PC-3 (cell line): ENCODE measurements at places on chromosomes 11 and 22. TPM values are rescaled to one million over a fixed set of nuclear protein-coding genes. Genes with fewer than 3 reads are reported as not detected.

Gene SLC22A25
- total RNA-seq, result not detected in 2 replicates

Gene TTC28
- 4.1 and 6.3 TPM in 2 replicates for total RNA-seq

Gene RAG1
- total RNA-seq, result 0.15 and 0.23 TPM in 2 replicates

Gene TBX10
- total RNA-seq, result not detected in 2 replicates

Gene EMID1
- 1.2 and 1.3 TPM in 2 replicates for total RNA-seq

Gene CTSW
- total RNA-seq, result 0.11 TPM in 1 of 2 replicates, not detected in the other

Gene POLD4
- total RNA-seq, result 78.5 and 81.5 TPM in 2 replicates

Gene OR6T1
- not detected in 2 replicates for total RNA-seq

Gene GLYATL1
- total RNA-seq, result not detected in 2 replicates

Gene CRYBA4
- not detected in 2 replicates for total RNA-seq
